Inflammatory macrophage treated with lipopolysaccharide for 4 hours (primary cell): ENCODE measurements at places on chromosomes 2 and 18.

GRCh38 chr2:188327518-188328213, 36.0 kb downstream of the GULP1 start:
- no peak for DNase-seq

DNA sequence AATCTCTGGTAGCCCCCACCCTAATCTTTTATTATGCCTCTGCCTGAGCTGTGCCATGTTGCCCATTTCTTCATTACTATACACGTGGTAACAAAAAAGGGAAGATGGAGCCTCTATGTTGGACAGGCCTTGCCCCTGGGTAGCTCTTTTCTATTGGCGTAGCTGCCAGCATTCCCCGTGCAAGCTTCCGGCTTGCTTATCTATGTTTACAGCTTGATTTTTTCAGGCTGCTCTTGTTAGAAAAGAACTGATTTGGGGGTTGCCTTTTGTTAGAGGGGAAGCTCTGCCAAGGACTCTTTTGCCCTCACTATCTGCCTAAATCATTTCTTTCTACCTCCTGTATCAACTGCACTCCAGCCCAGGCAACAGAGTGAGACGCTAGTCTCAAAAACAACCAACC, 45.5 kb upstream of the ZSWIM2 start:
- DNase-seq = no peak

DNA sequence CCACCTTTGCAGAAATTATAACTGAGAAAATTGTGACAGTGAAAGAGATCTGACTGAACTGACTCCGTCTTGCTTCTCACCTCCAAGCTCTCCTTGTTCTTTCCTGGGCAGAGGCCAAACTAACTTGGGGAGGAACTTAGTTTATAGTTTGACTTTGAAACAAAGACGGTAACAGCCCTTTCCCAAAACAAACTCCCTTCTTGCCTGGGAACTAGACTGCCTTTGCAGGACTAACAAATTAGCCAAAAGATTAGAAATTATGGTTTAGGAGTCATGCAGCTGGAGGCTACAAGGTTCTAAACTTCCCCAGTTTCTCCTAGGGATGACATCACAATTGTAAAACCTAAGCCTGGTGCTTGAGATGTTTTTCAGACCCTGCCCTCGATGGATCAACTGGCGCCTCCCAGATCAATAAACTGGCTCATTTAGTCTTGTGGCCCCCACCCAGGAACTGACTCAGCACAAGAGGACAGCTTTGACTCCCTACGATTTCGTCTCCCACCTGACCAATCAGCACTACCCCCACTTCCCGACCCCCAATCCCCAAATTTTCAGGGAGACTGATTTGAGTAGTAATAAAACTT, 137.7 kb downstream of the ALPK2 start:
- no peak for DNase-seq

DNA sequence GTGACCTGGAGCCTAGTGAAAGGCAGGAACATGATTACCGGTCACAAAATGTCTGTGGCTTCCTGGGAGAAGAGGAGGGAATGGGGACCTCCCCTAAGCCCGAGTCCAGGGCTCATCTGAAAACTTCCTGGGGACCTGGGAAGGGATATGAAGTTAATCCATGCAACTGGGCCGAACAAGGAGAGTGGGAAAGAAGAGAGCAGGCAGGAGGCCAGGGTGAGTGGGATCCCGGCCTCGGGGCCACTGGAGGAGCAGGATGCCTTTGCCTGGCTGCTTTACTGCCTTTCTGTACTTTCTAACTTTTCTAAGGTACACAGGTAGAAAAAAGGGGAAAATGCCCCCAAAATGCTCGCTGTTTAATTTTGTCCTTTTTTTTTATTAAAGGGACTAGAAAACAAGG, 43.4 kb upstream of the MAL start:
- no peak for DNase-seq

DNA sequence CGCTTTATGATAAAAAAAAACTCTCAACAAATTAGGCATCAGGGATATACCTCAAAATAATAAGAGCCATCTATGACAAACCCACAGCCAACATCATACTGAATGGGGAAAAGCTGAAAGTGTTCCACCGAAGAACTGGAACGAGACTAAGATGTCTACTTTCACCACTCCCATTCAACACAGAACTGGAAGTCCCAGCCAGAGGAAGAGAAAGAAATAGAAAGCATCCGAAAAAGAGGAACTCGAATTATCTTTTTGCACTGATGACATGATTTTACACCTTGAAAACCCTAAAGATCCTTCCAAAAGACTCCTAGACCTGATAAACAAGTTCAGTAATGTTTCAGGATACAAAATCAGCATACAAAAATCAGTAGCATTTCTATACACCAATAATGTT, 121.6 kb downstream of the ZRANB3 start:
- DNase-seq = no peak

GRCh38 chr2:187419808-187420207, 28.2 kb downstream of the CALCRL start:
- DNase-seq = no peak

- no peak for DNase-seq
These were observed 3.1 kb downstream of the STK39 start for GRCh38 chr2:168244318-168244717.

GRCh38 chr18:3634250-3634939, 184.4 kb downstream of the TGIF1 start:
- DNase-seq = no peak

DNA sequence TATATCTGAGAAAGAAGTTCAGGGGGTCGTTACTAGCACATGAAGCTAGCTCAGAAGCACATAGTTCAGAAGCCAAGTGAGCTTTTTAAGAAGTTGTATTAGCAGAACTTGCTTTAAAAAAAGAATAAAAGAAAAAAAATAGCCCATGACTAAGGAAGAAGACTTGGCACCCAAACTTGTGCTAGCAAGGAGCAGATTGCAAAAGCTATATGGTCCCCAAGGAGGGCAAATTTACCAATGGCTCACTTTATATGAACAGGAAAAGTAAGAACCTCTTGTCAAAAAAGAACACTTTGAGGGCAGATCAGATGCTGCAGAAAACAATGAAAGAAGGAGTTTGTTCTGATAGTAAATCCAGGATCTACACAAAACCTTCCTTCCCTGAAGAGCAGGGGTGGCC, 486.5 kb upstream of the ACVR2A start:
- no peak for DNase-seq

DNA sequence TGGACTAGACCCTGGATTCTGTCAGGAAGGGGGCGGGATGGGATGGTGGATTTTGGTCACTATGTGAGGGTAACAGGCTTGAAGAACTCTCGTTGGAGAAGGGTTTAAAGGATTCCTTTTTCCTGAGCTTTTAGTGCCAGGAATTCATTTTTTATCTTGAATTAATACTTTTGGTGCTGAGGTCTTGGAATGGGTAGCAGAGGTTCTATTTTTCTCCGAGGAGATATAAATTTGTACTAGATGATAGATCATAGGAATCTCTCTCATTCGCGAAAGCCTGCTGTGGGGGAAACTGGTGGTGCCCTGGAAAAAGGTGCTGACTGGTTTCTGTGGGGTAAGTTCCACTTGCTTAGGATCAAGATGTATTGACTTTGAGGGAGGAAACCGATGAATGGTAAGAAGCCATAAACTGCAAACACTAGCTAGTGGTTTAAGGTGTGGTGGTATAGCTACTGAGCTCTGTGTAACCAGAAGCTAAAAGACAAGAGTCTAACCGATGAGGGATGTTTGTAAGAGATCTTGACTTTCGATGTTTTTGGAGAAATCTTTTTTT, 706 bp downstream of the AGPS start:
- no peak for DNase-seq

GRCh38 chr2:176493226-176493825, 224.1 kb downstream of the MTX2 start:
- no peak for DNase-seq

DNA sequence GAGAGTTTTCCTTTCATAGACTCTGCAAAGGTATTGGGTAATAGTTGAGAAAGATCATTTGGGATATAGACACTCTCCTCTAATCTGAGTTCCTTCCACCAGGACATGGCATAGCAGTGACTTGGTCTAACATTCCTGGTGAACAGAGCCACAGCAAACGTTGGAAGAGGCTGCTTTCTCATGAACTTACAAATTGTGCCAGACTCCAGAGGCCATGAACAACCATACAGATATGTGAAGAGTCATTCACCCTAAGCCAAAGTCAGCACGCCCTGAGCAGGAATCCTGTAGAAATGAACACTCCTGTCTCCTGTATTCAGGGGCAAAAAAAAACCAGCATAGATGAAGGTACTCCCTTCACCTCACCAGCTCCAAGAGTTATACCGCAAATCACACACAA, 152.8 kb downstream of the TMEM18 start:
- DNase-seq = no peak

- DNase-seq = no peak
These were observed 12.8 kb upstream of the SMCHD1 start for GRCh38 chr18:2642771-2643170.

GRCh38 chr18:4813708-4814107, 358.6 kb upstream of the DLGAP1 start:
- no peak for DNase-seq

- no peak for DNase-seq
These were observed 33.1 kb downstream of the GPC1 start for GRCh38 chr2:240468303-240469238.

GRCh38 chr18:66630831-66631230, 26.9 kb upstream of the CDH19 start:
- DNase-seq = peak; percentile 74

GRCh38 chr2:46874236-46874929, 41.2 kb downstream of the MCFD2 start:
- DNase-seq = no peak

- no peak for DNase-seq
These were observed 177.9 kb downstream of the FAM124B start for GRCh38 chr2:224223851-224224555.

DNA sequence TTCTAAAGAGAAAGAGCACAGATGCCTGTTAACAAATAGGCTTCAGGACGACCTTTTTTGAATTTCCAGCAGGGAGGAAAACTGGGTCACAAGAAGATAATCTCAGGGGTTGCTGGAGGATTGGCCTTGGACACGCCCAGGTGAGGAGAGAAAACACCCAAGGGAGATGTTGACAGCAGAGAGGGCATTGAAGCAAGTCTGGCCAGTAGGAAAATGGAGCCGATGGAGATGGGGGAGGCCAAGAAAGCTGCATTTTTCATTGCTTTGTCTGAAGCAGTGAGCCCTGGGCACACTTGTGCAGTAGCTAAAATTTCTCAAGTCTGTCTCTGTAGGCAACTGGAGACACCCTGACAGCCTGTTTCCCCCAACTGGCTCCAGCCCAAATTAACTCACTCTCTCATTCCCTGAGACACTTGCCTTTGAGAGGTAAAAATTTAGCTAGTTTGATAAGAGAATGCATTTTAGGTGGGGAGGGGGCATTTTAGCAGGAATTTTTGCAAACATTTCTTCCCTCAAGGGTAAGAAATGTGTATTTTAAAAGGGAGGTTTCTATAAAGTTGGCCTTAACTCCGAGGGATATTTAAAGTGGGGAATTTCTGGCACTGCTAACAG, 165.5 kb downstream of the TGIF1 start:
- no peak for DNase-seq

GRCh38 chr2:45596761-45597160, 14.3 kb downstream of the SRBD1 start:
- DNase-seq = no peak

DNA sequence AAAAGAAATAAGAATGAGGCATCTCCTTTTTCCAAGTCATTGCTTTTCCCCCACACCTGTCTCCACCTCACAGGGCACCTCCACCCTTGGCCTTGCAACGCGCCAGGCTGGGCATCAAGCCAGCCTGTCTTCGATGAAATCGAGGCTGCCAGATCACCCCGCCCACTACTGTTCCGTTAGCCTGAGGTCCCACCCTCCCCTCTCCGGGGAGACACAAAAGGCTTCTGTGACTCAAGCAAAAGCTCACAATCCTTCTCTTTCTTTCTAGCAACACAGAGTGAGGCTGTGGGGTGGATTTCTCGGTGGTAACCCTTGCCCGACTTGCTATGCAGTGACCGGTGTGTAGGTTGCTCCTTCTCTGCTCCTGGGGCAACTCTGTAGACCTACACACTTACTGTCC, 9.9 kb downstream of the TNP1 start:
- DNase-seq = no peak

DNA sequence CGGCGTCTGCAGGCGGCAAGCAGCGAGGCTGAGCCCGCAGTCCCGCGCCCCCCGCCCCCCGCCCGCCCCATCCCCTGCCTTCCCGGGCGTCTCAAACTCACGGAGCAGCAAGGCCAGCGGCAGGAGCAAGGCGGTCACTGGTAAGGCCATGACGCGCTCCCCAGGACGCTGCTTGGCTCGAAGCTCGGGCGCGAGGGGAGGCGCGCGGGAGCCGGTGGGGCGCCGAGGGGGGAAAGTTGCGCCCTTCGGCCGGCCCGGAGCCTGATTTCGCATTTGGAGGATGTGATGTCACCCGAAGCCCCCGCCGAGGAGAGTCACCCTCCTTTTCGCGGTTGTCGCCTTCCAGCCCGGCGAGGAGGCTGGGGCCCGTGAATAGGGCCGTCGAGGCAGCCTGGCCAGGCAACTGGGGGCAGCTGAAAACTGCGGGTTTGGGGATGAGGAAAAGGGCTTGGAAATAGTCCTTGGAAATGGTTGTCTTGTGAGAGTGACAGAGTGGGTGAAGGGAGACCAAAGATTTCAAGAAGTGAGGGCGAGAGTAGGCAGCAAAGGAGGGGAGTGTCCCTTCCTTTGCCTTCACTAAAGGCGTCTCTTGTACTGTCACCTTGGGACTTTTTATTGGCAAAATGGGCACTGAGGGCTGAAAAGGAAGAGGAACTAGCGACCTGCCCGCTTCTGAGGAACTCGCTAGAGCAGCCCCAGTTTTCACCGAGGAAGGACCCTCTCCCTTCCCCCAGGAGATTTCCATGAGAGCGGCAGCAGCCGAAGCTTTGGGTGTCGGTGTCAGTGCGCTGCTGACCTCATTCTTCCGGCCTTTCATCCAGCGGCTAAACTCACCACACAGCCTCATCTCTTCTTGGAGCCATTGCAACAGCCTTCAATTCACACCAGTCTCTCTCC, at the start of gene CD8A:
TSS of gene CD8A (minus strand) at position 238 of the 897 bp plus-strand sequence. CDS start at position 150, 88 bp downstream.
- peak; percentile 34 for DNase-seq

DNA sequence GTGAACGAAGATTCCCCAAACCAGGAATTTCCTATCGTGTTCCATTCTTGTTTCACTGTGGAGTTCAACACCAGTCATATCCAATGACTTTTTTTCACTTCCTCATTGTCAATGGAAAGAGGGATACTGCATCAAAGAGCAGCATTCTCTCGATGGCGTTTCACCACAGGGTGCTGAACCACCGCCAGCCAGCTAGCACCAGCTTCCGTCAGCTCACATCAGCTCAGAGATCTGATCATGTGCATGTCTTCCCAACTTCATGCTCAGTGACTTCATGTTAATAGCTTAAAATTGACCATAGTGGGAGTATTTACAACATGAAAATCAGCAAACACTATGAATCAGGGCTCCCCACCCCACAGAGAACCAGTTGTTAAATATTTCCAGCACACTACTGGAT, 359.9 kb downstream of the TNS1 start:
- no peak for DNase-seq

- no peak for DNase-seq
These were observed 15.2 kb upstream of the SLC8A1 start for GRCh38 chr2:40466935-40467572.
